ENCODE measurements at places on chromosomes 12 and 14.

DNA sequence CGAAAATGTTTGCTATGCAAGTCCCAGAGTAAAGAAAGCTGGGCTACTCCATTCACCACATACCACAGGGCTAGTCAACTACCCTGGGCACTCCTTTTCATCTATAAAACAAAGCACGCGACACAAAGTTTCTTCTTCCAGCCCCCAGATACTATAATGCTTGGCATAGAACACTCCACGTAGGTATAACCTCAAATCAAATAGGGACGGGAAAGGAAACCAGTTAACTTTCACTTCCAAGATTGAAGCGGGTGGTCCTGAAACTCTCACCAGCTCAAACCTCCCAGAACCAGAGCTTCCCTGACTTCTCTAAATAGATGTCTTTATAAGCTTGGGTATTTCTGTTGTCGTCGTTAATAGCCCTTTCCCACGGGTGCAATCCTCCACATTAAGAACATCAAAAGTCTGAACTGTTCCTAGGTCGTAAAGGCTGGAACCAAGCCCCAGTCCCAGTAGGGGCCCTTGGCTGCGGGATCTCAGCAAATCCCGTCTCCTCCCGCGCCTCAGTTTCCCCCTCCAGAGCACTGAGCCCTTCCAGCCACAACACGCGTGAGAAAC is 647 bp downstream of the LGMN start:
- no peak for DNase-seq

GRCh38 chr12:6314776-6315175 is 4.3 kb downstream of the PLEKHG6 start:
- no peak for DNase-seq

DNA sequence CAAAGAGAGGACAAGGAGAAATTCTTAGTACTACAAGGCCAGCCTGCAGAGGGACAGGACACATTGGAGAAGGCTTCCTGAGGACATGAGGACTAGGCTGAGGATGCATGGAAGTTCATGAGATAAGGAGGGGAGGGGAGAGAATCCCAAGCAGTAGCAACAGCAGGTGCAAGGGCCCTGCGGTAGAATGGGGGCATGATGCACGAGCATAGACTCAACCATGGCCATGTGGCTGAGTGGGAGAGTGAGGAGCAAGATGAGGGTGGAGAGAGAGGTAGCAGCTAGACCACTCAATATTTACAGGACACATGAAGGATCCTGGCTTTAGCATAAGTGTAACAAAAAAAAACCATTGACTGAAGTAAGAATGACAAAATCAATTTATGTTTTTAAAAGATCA is 128.1 kb downstream of the PPM1H start:
- no peak for DNase-seq

- no peak for DNase-seq
Measured at GRCh38 chr12:31298515-31298910, 27.4 kb downstream of the SINHCAF start.

GRCh38 chr12:53380104-53380793 is at the start of gene SP1:
Gene SP1 (plus strand): TSS chr12:53380176. CDS start chr12:53380292, 116 bp downstream.
- peak; percentile 98 for DNase-seq

DNA sequence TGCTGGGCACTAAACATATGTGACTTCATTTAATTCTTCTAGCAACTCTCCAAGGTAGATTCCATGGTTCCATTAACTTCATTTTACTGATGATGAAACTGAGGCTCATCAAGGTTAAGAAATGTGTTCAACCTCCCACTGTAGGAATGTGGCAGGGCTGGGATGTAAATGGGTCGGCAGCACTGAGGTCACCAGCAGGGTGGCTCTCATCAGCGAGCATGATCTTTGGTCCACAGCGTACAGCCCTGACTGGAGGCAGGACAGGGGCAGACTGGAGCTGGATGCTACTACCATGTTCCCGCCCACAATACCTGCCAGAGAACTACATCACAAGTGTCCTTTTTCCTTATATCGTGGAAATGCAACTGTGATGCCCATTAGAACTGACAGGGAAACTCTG is 4.6 kb downstream of the APPL2 start:
- DNase-seq = no peak

Measured in activated naive CD8-positive, alpha-beta T cell treated with anti-CD3 and anti-CD28 coated beads, Interleukin-2, amount 50 U/mL, for 24 hours (primary cell).